AG09309 (cell line): ENCODE measurements at places on chromosomes 7 and 10.

- no peak for DNase-seq
These were observed 163.2 kb downstream of the AVL9 start for GRCh38 chr7:32658467-32658869.

GRCh38 chr10:115974351-115974750, 298.7 kb downstream of the GFRA1 start:
- no peak for DNase-seq

- DNase-seq: no peak
These were observed 163.7 kb downstream of the AHR start for GRCh38 chr7:17462131-17462631.

GRCh38 chr7:116230191-116231005, 20.1 kb downstream of the TES start:
- no peak for DNase-seq

DNA sequence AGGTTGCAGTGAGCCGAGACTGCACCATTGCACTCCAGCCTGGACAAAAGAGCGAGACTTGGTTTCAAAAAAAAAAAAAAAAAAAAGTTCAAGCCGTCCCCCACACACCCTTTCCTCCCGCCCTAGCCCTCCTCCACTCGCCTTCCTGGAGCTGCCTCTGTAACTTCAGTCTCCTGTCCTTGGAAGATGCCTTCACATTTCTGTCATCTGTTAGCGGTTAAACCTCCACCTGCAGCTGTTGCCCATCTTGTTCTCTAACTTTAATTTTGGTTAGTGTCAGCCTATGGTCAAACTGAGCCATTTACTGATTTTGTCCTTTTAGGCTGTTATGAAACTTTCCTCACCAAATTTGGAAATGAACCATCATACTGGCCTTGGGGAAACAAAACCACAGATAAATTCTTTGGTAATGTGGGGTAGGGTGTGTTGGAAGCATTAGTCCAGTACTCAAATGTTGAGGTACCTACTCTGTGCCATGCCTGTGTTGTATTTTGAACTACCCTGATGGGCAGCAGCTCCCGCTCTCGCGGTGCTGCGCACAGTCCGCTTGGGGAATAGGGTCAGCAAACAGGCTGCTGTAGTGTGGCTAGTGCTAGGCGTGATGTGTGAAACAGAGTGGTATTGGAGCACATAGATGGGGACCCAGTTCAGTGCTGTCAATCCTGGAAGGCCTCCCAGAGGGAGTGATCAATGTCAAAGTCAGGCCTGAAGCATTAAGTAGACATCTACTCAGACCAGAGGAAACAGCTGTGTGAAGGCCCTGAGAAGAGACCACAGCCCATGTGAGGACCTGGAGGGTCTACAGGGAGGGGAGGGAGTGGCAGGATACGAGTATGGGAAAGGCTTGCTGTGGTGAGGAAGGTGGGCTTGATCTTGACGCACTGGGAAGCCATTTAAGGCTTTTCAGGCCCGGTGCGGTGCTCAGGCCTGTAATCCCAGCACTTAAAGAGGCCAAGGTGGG, 26.9 kb downstream of the SFXN4 start:
- DNase-seq: no peak

- no peak for DNase-seq
These were observed 207.7 kb upstream of the TEX47 start for GRCh38 chr7:89002981-89003956.
